ENCODE measurements at places on chromosomes 4 and X.

- no peak for DNase-seq
Observed at GRCh38 chr4:116878280-116878679, 207.1 kb downstream of the TRAM1L1 start.

DNA sequence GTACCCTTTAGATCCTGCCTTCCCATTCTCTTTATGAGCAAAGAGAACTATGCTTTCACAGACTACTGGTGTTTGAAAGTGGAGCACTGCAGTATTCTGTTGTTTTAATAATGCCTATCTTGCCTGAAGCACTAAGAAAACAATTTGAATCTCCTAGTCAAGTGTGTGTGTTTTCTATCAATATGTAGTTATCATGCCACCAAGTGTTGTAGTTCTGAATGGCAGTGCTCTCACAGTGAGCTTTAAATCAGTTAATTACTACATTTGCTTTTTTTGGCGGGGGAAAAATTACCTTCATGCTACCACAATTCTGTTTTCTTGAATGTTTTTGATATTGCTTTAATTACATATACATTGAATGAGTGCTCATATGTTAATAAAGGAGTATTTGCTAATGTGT, 143.6 kb upstream of the FAM47A start:
- DNase-seq, result no peak

- no peak for DNase-seq
Observed at GRCh38 chr4:117575850-117576249, 458.4 kb upstream of the NDST3 start.

DNA sequence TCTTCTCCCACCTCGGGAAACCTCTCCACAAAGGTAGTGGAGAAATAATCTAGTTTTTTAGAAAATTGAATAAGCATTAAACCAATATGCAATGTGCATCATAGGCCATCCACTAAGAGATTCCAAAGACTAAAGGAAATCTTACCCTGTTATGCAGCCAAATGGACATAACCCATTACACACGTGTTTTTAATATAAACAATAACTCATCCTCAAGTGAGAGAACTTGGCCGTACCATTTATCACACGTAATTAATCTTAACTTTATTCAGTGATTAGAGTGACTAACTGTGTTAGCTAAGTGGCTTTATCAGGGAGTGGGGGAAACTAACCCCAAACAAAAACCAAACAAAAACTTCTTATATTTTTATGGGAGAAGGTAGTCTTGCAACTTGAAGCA, 57.8 kb downstream of the AFM start:
- no peak for DNase-seq

- DNase-seq, result no peak
Observed at GRCh38 chr4:79652232-79652631, 244.2 kb upstream of the GK2 start.

GRCh38 chr4:186191200-186192065, at the start of gene CYP4V2:
Gene CYP4V2 (plus strand): TSS chr4:186191567. CDS start chr4:186191824, 257 bp downstream.
- peak; percentile 32 for DNase-seq

- no peak for DNase-seq
Observed at GRCh38 chr4:676871-677235, 2.5 kb downstream of the MYL5 start.

GRCh38 chr4:21680326-21680898, 268.2 kb downstream of the KCNIP4 start:
- DNase-seq, result no peak

DNA sequence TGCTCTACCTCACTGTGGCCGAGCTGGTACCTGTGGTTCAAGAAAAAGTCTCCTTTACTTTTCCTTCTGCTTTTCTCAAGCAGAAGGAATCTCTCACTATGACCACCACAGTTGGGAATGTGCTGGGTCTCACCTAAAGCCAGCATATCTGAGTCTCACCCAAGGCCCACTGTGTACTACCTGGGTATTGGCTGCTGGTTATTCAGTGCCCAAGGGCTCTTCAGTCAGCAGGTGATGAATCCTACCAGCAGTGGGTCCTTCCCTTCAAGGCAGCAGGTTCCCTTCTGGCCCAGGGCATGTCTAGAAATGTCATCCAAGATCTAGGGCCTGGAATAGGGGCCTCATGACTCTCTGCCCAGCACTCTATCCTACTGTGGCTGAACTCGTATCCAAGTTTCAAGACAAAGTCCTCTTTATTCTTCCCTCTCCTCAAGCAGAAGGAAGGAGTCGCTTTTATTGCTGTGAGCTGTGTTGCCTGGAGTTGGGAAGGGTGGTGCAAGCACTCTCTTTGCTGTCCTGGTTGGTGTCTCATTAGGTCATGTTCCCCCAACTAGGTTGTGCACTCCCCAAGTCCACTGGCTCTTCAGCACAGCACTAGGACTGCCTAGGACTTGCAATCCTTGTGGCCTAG, 6.1 kb downstream of the CXCL10 start:
- no peak for DNase-seq

DNA sequence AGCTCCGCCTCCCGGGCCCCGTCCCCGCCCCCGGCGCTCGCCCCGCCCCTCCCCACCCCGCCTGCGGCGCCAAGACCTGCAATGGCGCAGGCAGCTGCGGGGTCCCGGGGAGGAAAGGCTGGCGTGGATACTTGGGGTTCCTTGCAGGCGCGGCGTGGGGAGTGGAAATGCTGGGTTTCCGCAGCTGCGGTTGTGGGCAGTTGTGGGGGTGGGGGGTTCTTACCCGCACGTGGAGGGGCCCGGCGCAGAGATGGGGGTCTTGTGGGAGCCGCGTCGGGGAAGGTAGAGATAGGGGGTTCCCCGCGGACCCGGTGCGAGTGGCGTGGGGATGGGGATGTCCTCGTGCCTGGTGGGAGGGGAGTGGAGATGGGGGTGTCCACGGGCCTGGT, 680 bp upstream of the ASMTL start:
- no peak for DNase-seq

- DNase-seq, result no peak
Observed at GRCh38 chr4:150971901-150972300, 43.2 kb downstream of the LRBA start.

GRCh38 chrX:105114554-105115130, 105.9 kb downstream of the TEX13A start:
- DNase-seq, result no peak

DNA sequence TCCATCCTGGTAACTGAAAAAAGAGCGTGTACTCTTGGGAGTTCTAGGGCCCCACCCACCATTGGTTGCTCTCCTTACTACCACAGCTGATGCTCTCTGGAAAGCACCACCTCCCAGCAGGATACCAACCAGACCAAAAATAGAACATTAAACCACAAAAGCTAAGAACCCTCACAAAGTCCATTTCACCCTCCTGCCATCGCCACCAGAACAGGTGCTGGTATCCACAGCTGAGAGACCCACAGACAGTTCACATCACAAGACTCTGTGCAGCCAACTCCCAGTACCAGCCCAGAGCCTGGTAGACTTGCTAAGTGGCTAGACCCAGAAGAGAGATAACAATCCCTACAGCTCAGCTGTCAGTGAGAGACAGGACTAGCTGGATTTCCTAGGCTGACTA, 240.6 kb downstream of the PABPC4L start:
- no peak for DNase-seq
